Stimulated activated CD8-positive, alpha-beta memory T cell treated with anti-CD3 and anti-CD28 coated beads, Interleukin-12 subunit alpha, Interleukin-12 subunit beta, amount 100 ng/mL, for 1 hour (primary cell): ENCODE measurements at places on chromosomes 5 and 9.

DNA sequence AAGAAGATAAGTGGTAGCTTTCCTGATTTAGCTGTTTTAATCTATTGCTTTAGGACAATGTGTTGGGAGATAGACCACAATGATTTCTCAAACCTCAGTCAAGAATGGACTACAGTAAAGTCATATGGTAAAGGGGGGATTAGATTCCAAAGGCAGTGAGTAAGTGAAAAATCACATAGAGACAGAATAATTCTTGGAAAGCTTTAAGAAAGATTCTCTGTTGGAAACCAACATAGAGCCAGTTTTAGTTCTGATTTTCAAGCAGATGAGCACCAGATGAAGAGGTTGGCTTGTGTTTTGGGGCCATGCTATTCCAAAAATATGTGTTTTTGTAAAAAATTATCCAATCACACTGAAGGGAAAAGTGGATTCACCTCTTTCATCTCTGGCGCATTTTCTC lies 256.8 kb upstream of the RPS23 start:
- no peak for DNase-seq

GRCh38 chr5:86968301-86968753 lies 299.4 kb upstream of the RASA1 start:
- no peak for DNase-seq

GRCh38 chr5:179115845-179116524 lies 55.8 kb downstream of the ZNF354C start:
- DNase-seq: no peak

- no peak for DNase-seq
Measured at GRCh38 chr5:160537116-160537515, 115.5 kb downstream of the PTTG1 start.

- no peak for DNase-seq
Measured at GRCh38 chr5:155064580-155064979, 51.0 kb downstream of the KIF4B start.

GRCh38 chr5:78151594-78152271 lies 142.8 kb downstream of the AP3B1 start:
- DNase-seq: no peak

DNA sequence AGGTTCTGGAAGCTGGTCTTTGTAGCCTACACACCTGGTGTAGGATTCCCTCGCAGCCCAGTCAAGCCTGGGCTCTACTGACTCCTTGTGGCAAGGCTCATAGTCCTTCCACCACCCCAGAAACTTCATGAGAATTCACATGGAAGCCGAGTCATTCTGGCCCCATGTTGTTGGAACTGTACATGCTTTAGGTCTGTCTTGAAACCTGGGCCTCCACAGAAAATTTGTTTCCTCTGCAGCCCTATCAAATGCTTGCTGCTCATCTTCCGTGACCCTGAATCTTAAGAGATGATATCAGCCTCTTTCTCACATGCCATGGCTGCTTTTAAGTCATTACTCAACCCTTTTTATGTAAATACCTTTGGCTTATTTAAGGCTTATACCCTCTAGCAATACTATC lies 113.4 kb upstream of the GRHPR start:
- DNase-seq: no peak

GRCh38 chr5:94469894-94470329 lies 148.5 kb downstream of the KIAA0825 start:
- DNase-seq: no peak

- no peak for DNase-seq
Measured at GRCh38 chr5:142849466-142849865, 79.3 kb downstream of the ARHGAP26 start.

- no peak for DNase-seq
Measured at GRCh38 chr9:126614088-126614454, 343 bp downstream of the LMX1B start.

DNA sequence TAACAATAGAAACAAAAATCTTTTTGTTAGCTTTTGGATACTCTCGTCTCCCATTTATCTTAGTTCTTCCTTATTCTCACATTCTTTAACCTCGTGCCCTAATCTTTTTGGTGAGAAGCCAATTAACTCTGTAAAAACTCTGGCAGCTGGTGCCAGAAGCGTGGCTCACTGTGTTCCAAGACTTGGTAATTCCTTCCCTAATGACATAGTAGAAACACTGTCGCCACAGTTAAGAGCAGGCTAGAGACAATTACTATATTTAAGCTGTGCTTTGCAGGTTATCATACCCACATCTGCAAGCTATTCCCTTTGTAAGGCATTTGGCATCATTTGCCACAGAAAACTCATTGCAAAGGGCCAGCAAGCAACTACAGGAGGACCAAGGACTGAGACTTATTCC lies 160.9 kb upstream of the PIK3R1 start:
- DNase-seq: no peak
